H54 (cell line): ENCODE measurements at places on chromosomes 7 and 10.
A peak's percentile ranks its signal among the peaks of the same experiment; 100 is the strongest.

DNA sequence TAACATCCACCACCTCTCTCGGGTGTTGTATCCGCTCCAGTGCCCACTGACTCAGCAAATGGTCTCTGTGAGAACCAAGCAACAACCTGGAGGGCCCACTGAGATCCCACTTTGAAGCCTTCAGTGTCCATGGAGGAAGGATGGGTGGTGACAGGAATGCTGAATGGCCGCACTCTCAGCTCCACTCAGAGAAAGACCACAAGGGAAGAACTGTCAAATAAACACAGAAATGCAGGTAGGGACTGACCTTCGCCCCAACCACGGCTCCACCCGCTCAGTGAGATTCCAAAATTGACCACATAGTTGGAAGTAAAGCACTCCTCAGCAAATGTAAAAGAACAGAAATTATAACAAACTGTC lies 65.8 kb downstream of the VIPR2 start:
- DNase-seq, result no peak

DNA sequence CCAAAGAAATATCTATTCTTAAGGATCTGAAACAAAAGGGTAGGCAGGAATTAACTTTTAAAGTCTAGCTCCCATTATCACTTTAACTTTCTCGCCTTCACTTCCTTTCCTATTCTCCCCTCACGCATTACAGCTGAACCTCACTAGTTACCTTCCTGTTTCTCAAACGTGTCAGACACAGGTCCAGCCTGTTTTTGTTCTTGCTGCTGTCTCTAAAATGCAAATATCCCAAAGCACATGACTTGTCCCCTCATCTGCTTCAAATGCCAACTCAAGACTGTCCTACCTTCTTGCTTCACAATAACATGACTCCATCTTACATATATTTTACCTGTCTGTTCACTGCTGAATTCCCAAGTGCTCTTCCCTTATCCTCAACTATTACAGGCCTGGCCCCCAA lies 17.6 kb downstream of the ZDHHC6 start:
- no peak for DNase-seq

- DNase-seq, result no peak
Observed at GRCh38 chr7:103134836-103135554, 13.9 kb downstream of the NAPEPLD start.

DNA sequence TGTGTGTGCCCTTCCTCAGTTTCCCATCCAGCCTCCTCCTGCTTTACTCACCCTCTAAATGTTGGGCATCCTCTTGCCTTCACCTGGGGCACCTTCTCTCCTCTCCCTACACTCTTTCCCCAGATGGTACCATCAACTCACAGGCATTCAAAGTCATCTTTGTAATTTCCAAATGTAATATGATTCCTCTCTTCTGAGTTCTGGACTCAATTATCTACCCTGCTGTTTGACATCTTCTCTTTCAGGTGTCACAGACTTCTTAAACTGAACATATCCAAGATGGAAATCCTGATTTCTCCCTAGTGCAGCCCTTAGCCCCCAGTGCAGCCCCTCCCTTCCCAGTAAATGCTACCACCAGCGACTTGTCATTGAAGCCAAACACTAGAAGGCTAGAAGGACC lies 422.8 kb downstream of the KCNMA1 start:
- DNase-seq, result no peak

DNA sequence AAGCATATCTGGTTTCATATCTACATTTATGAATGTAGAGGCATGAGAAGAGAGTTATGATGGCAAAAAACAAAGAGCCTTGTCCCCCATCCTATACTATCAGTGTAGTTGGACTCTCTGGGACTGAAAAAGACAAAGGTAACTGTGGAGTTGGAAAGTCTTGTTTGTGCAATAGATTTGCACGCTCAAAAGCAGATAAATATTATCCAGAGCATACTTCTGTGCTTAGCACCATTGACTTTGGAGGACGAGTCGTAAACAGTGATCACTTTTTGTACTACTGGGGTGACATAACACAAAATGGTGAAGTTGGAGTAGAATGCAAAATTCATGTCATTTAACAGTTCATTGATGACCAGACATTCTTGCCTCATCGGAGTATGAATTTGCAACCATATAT lies 85.2 kb upstream of the EGFR start:
- no peak for DNase-seq

DNA sequence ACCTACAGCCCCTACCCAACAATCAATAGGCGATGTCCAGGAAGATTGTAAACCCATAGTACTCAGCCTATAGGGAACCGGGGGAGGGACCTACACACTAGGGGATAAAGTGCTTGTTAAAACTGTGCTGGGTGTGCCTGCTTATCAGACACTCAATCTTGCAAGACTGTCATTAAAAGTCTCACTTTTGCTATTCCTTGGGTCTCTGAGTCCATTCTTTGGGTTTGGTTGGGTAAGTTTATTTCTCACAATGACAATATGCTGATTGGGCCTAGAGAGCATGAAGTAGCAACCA lies 45.6 kb downstream of the PTPRE start:
- DNase-seq, result no peak

- no peak for DNase-seq
Observed at GRCh38 chr7:78296644-78297371, 498.2 kb downstream of the PHTF2 start.

DNA sequence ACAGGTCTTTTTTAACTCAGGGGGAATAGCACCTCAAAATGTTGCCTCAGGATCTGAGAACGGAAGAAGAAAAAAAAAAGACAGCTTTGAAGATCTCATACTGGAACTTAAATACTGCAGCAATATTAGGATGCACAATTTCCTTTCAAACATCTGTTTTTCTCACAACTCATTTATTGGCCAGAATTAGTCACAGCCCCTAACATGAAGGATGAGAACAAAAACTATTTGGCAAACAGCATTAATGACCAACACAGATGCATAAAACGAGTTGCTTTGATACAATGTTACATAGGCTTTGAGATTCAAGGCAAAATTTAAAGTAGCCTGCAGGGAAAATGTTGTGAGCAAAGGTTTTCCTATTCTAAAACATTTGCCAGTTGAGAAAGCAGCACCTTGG lies 36.5 kb downstream of the JMJD1C start:
- DNase-seq, result no peak

- DNase-seq, result no peak
Observed at GRCh38 chr10:14578060-14578952, 196.4 kb downstream of the FAM107B start.

GRCh38 chr7:156778668-156779067 lies 114.3 kb downstream of the LMBR1 start:
- no peak for DNase-seq

GRCh38 chr7:158816995-158817394 lies 12.3 kb downstream of the ESYT2 start:
- no peak for DNase-seq

- DNase-seq, result no peak
Observed at GRCh38 chr10:86047588-86047987, 319.0 kb downstream of the GRID1 start.

GRCh38 chr7:15376600-15376999 lies 185.2 kb downstream of the AGMO start:
- no peak for DNase-seq

GRCh38 chr10:11424456-11425295 lies 186.8 kb downstream of the USP6NL start:
- DNase-seq, result peak; percentile 48

GRCh38 chr10:79407423-79407796 lies 38.0 kb downstream of the ZCCHC24 start:
- DNase-seq, result no peak
